Ureter (tissue), 1 donor: ENCODE measurements at places on chromosomes 11 and 22. TPM values are rescaled to one million over a fixed set of nuclear protein-coding genes. Genes with fewer than 3 reads are reported as not detected.

GRCh38 chr11:27237643-27238042 lies 125.4 kb downstream of the CCDC34 start:
- no peak for DNase-seq

DNA sequence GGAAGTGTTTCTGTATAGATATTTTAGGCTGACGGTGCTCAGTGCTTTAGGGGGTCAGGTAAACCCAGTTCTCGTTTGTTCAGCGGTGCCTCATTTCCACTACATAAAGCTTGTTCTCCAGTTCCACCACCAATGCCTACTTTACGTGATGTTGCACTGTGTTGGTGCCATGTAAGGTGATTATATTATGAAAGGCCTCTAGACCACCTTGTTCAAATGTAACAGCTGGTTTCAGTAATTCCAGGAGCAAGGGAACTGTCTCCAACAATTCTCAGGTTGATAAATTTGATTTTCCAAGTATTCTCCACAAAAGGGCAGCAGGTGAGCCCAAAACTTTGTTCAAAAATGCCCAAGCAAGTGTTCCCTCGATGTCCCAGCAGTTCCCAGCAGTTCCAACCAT lies 83.7 kb upstream of the SEPTIN5 start:
- DNase-seq = no peak

GRCh38 chr11:70402685-70403084 lies 4.4 kb downstream of the CTTN start:
- no peak for DNase-seq

DNA sequence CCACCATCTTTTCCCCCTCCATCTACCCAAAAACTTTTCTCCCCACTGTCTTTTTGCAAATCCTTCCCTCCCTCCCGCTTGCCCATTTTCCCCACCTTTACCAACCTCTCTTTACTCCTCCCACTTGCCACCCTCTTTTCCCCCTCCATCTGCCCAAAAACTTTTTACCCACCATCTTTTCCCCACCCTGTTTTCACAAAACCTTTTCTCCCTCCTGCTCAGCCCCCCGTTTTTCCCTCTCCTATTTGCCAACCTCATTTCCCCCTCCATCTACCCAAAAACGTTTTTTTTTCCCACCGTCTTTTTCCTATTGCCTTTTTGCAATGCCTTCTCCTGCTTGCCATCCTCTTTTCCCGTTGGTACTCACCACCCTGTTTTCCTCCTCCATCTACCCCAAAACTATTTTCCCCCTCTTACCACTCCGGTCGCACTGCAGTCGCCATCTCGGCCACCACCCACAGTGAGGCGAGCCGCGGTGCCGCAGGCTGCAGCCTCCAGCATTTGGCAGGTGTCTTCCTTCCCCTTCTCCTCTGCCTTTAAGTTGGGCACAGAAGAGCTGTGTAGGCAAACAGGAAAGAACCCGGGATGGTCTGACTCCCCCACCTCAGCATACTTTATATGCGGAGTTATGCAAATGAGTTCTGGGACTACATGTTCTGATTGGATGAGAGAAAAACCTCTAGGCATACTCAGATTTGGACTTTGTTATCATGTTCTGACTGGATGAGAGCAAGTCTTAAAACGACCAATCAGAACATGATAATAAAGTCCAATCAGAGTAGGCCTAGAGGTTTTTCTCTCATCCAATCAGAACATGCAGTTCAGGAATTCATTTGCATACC lies 121.2 kb upstream of the VPREB1 start:
- DNase-seq = no peak

Gene IGLL5
- 34.5 TPM for total RNA-seq

Gene OR52N4
- total RNA-seq = 0.75 TPM
